ENCODE measurements at places on chromosomes 12 and 14. TPM values are rescaled to one million over a fixed set of nuclear protein-coding genes. Genes with fewer than 3 reads are reported as not detected.

- DNase-seq: no peak
Measured at GRCh38 chr12:109719123-109720022, 5.7 kb downstream of the FAM222A start.

- DNase-seq: no peak
Measured at GRCh38 chr14:100035700-100036099, 29.5 kb upstream of the EVL start.

KRT72 gene
- total RNA-seq: not detected

TAS2R43 gene
- not detected for total RNA-seq

- no peak for DNase-seq
Measured at GRCh38 chr12:44155358-44155757, 319.5 kb downstream of the TMEM117 start.

- no peak for DNase-seq
Measured at GRCh38 chr14:67837011-67837624, 17.5 kb downstream of the RAD51B start.

DNA sequence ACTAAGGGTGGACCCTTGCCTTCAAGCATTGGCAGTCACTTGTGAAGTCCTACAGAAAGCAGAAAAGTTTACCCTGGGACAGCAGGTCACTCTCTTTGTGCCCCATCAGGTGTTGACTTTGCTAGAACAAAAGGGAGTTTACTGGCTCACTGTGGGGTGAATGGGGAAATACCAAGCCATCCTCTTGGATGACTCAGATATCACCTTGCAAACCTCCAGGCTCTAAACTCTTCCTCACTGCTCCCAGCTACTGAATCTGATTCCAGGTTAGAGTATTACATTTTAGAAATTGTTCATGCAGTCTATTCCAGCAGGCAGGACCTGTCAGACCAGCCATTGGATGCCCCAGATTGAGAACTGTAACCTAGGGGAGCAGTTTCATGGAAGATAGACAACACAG, 7.3 kb upstream of the EDDM3B start:
- DNase-seq: no peak
